Brain (organoid and tissue), 16 donors: ENCODE measurements at places on chromosomes 4 and X. TPM values are rescaled to one million over a fixed set of nuclear protein-coding genes. Genes with fewer than 3 reads are reported as not detected.

The ENPP6 gene
- 6.8 TPM for polyA plus RNA-seq

The PRRG1 gene
- 11.5 TPM for polyA plus RNA-seq

The FAM9C gene
- polyA plus RNA-seq: not detected

The SASH3 gene
- 2.0 TPM for polyA plus RNA-seq

The SLC4A4 gene
- 7.5 TPM for polyA plus RNA-seq

The CT55 gene
- not detected for polyA plus RNA-seq

The UCHL1 gene
- polyA plus RNA-seq: 2,034 TPM

- no peak for DNase-seq
Observed at GRCh38 chr4:139514382-139515059, 41.5 kb downstream of the SETD7 start.

GRCh38 chr4:100075486-100076270 is 114.6 kb downstream of the DDIT4L start:
- DNase-seq: no peak

GRCh38 chrX:153775293-153776119 is 5.3 kb upstream of the SRPK3 start:
- DNase-seq: no peak

DNA sequence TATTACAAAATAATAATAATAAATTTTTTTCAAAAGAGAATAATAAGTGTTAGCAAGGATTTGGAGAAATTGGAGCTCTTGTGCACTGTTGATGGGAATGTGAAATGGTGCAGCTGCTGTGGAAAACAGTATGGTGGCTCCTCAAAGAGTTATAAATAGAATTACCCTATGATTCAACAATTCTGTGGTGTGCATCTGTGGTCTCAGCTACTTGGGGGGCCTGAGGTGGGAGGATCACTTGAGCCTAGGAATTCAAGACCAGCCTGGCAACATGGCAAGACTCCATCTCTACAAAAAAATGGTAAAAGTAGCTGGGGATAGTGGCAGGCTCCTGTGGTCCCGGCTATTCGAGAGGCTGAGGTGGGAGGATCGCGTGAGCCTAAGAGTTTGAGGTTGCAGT is 19.6 kb downstream of the MND1 start:
- DNase-seq: no peak

DNA sequence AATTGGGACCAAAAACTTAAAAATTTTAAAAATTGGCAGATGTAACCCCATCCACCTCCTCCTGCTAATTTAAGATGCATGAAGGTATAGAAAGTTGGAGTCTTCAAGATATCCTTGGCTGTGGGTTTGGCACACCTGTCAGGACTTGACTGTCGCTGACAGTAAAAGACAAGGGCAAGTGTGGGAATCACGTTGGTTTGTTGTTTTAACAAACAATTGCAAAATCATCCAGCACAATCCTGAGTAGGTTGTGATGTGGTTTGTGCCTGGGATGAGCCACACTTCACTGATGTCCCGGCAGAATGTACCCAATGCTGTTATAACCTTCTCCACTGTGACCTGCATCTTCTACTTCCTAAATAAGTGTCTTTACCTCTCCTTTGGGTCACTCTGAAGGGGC is 24.0 kb downstream of the HOPX start:
- no peak for DNase-seq

DNA sequence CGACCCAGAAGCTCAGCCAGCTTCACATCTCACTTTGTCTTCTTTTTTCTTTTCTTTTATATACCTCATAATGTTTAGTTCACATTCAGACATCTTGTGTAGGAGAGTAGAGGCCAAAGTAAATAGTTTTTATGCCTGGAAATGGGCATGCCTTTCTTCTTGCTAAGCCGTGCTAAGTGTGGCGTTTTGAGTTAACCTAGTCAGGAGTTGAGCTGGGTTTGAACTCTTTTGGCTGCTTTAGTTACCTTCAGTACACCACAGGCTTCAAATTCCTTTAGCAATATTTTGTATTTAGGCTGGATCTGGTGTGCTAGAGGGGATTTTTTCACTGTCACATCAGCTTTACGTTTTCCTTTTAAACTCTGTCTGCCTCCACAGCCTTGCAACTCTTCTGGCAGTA is 300.8 kb downstream of the ZNF674 start:
- no peak for DNase-seq

DNA sequence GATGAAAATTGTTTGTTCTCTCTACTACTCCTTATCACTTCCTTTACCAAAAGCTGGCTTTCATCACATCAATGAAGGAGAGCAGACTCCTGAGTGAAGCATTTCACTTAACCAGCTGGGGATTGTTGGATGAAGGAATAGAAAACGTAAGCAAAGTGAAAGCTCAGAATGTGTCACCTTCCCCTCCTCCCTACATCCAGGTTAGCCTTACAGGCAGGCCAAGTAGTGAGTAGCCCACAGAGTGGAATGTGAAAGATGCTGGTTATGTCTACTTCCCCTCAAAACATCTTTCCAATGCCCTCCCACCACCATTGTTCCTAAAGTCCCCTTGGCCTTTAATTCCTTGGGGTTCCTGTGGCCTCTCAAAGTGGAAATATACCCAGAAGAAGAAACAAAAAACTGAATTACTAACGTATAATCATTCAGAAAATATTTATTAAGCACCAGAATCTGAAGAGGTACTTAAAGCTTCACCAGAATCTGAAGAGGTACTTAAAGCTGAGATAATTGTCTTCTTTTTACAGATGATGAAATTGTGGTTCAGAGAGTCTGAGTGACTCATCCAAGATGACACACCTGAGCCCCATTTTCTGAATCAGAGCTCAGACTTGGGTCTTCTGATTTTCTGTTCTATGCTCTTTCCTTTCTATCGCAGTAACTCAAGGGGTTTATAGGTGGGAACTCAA is 6.5 kb downstream of the P2RY4 start:
- DNase-seq: no peak

DNA sequence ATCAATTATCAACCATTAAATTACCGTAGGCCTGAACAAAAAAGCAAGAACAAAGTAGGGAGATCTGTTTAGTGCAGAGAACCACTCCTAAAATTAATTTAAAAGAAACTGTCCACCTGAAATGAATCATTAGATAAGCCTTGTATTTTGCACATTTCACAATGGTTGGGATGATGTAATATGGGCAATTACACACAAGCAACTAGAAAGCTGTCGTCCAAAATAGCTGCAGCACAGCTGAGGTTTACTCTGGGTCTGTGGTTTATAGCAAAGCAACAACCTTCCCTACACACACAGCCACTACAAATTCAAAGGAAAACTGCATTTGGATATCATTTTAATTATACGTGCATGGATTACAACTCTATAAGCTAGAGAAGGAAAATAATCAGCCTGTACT is 28.5 kb downstream of the PCDH19 start:
- no peak for DNase-seq

GRCh38 chrX:12471061-12471460 is 320.2 kb upstream of the PRPS2 start:
- no peak for DNase-seq

DNA sequence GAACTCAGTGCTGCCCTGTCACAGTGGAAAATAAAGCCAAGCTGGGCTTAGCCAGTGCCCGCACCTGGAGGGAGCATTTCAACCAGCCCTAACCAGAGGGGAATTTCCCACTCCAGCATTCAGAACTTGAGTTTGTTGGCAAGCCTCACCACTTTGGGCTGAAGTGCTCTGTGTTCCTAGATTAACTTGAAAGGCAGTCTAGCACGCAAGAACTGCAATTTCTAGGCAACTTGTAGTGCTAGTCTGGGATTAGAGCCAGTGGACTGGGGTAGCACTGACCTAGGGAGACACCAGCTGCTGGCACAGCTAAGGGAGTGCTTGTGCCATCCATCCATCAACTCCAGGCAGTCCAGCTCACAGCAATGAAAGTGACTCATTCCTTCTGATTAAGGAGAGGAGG is 1060.6 kb upstream of the GRID2 start:
- DNase-seq: no peak
